Stimulated activated CD4-positive, alpha-beta T cell treated with anti-CD3 and anti-CD28 coated beads, Interleukin-1b, Interleukin-23, amount 100 ng/mL, for 1 hour (primary cell): ENCODE measurements at places on chromosomes 1 and 21.

DNA sequence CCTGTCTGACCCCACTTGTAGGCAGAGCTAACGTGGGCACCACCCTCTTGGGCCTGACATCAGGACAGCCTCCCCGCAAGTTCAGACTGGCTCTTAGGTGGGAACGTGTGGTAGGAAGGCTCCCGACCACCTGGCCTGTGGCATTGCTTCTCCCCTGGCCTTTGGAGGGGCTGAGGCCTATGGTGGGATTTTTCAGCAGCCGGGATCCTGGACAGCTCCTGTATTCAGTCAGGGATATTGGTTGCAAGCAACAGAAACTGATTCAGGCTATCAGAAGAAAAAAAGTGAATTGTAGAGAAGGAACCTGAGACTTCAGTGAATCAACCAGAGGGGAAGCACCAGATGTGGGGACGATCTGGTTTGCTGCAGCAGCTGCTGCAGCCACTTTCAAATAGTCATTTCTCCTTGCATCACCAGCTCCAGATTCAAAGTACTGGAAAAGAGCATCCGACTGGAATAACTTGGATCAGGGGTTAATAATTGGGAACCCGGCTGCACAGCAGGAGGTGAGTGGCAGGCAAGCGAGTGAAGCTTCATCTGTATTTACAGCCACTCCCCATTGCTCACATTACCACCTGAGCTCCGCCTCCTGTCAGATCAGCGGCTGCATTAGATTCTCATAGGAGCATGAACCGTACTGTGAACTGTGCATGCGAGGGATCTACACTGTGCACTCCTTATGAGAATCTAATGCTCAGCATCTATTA is 5.9 kb downstream of the RNF186 start:
- DNase-seq, result no peak

GRCh38 chr21:39313042-39313570 is 326 bp downstream of the BRWD1 start:
- DNase-seq, result no peak

GRCh38 chr1:98323906-98324358 is 337.6 kb upstream of the SNX7 start:
- DNase-seq, result no peak

GRCh38 chr21:21921410-21922232 is 923.4 kb downstream of the NCAM2 start:
- no peak for DNase-seq

GRCh38 chr1:206635978-206636345 is 626 bp downstream of the DYRK3 start:
- no peak for DNase-seq
